HuH-7.5 (cell line): ENCODE measurements at places on chromosomes 5 and 9.

- DNase-seq, result no peak
Observed at GRCh38 chr5:100789694-100790093, 113.4 kb downstream of the ST8SIA4 start.

DNA sequence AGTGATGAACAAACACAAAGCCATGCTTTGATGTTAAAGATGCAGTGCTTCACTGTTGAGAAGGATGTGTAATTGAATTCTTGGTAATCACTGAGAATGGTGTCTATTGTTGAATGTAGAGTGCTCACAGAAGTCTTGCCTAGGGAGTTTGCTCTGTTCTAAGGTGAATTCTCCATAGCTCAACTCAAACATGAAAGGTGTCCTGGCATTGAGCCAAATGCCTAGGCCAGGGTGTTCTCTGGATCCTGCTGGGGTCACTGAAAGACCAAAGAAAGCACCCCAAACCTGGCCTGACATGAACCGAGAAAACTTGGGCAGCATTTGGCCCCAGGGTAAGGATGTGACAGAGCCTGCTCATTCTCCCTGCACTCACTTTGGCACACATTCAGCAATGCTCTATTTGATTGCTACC, 217.3 kb downstream of the ARL15 start:
- DNase-seq, result no peak

GRCh38 chr5:74638970-74639806, 1.3 kb downstream of the ENC1 start:
- DNase-seq, result no peak

GRCh38 chr5:56412601-56413379, 179.7 kb upstream of the ANKRD55 start:
- DNase-seq, result no peak

- no peak for DNase-seq
Observed at GRCh38 chr5:142009886-142010285, 2.9 kb downstream of the GNPDA1 start.

- DNase-seq, result no peak
Observed at GRCh38 chr9:16000811-16001210, 448.0 kb downstream of the CCDC171 start.

DNA sequence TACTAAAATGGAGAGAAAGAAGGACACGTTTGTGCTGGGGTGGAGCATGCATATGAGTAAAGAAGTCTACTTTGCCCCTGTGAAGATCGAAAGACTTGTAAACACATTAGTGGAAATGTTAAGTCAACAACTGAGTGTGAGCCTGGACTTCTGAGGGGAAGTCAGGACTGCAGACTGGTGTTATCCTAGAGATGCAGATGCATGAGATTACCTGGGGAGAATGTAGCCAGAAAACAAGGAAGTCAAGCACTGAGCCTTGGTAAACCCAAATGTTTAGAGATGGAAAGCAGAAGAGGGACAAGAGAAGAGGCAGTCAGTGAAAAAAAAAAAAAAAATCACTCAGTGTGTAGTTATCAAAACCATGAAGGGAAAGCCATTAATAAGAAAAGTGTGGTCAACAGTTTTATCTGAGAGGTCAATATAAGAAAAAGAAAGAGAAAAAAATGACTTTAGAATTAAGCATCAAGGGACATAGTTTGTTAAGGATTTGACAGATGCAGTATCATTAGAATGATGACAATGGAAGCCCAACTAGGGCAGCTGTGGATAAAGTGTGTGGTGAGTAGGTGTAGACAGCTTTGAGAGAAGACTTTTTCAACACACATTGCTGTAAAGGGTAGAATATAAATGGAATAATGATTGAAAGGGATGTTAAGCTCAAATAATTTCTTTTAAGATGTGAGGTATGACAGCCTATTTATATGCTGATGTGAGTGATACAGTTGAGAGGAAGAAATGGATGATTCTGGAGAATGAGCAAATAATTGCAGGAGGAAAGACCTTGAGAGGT, 22.2 kb downstream of the JAKMIP2 start:
- no peak for DNase-seq

GRCh38 chr9:18438300-18438925, 35.5 kb upstream of the ADAMTSL1 start:
- no peak for DNase-seq

GRCh38 chr9:131253891-131254491, 22.3 kb downstream of the FAM78A start:
- DNase-seq, result no peak
